ENCODE measurements at places on chromosomes 16 and 17. TPM values are rescaled to one million over a fixed set of nuclear protein-coding genes. Genes with fewer than 3 reads are reported as not detected.
A peak's percentile ranks its signal among the peaks of the same experiment; 100 is the strongest.

- no peak for DNase-seq
Observed at GRCh38 chr17:13931800-13932460, 137.4 kb upstream of the COX10 start.

- no peak for DNase-seq
Observed at GRCh38 chr17:77724876-77725615, 233.5 kb upstream of the TNRC6C start.

- DNase-seq, result no peak
Observed at GRCh38 chr16:5046914-5047313, 13.2 kb upstream of the NAGPA start.

DNA sequence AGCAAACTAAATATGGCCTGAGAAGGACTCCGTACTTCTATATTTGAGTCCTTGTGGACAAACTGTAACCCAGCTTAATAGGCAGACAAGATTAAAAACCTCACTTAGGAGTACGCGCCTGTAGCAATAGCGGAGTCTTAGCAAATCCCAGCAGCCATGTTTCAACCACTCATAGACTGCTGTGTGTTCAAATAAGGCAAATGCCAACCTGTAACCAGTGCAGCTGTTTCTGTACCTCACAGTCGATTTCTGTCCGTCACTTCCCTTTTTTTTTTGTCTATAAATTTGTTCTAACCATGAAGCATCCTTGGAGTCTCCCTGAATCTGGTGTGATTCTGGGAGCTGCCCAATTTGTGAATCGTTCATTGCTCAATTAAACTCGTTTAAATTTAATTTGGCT, 30.2 kb downstream of the TANC2 start:
- DNase-seq, result no peak

GRCh38 chr16:55491691-55492090, 12.7 kb downstream of the MMP2 start:
- no peak for DNase-seq

- no peak for DNase-seq
Observed at GRCh38 chr17:37050920-37051319, 102.2 kb downstream of the AATF start.

GRCh38 chr17:28720247-28720996, 637 bp downstream of the RPL23A start:
- DNase-seq, result peak; percentile 44

DNA sequence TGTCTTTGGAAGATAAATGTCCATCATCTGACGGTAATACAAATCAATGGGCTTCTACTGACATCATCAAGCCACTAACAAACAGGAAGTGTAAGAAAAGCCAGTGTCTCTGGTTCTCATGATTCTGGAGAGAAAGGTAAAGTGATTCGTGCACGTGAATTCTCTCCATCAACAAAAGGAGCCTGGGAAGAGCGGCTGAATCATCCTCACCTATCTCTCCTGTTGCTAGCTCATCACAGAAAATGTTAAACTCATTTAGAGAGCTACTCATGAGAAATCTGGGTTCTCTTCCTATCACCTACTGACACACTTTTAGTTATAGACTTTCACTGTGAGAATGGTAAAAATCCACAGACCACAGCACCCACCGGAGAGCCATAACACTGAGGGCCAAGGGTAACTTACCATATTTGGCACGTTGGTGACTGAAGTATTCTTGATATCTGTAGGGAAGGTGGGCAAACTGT, 70.3 kb downstream of the CREBBP start:
- DNase-seq, result peak; percentile 63

DNA sequence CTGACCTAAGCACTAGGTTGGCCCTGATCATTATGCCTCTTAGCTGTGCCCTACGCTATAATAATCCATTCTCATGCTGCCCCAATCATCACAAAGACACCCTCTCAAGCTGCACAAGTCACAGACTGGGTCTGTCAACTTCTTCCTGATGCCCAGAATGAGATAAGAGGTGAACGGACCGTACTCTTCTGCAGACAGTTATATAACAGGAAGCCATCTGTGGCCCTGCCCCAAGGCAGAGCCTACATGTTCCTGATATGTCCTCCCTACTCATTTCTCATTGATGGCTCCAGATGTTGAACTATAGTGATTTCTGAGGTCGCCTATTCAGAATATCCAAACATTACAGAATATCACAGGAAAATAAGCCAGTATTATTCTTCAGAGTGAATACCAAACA, 471.6 kb upstream of the ERCC4 start:
- DNase-seq, result no peak

GRCh38 chr16:57645691-57646387, 17.4 kb downstream of the ADGRG1 start:
- DNase-seq, result no peak

DNA sequence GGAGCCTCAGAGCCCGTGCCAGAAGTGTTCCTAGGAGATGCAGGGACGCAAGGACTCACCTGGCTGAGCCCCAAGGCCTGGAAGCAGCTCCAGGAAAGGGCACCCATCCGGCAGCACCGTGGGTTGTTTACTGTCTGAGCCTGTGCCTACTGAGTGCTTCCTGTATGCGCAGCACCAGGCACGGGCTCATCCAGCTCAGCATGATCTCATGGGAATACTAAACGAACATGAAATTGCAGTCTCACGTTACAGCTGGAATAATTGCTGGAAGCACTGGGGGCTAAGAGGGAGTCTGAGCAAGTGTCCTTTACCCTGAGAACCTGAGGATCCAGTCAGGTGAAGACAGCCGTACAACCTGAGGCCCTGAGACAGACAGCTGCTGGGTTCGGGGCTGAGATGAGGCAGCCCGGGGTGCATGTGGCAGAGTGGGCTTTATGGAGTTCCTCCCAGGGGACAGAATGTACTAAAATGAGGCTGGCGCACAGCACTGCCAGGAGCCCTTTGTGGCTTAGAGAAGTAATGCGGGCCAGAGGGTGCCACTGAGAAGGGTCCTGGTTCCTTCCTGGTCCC, 5.4 kb downstream of the CTRL start:
- no peak for DNase-seq

- DNase-seq, result no peak
Observed at GRCh38 chr16:49924078-49924477, 68.2 kb upstream of the ZNF423 start.

GRCh38 chr16:48608452-48608851, 1.5 kb downstream of the N4BP1 start:
- no peak for DNase-seq

GRCh38 chr17:35423761-35424160, 8.5 kb downstream of the SLFN12 start:
- no peak for DNase-seq

DNA sequence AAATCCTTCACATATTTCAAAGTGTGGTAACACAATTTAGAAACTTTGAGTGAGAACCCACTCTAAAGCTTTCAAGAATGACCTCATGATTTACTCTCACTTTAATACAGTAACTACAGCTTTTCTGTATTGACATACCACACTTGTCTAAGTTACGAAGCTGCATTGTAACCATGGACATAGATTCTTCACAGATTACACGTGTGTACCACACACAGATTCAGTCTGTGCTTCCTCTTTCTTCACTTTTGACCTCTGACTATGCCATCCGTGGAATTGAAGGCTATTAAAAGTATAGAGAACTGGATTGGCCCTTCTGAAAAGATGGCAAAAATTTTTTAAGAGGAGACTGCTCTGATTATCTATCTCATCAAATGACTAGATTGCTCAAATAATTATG, 172.7 kb downstream of the TANC2 start:
- no peak for DNase-seq

- no peak for DNase-seq
Observed at GRCh38 chr17:56777859-56778258, 55.9 kb downstream of the C17orf67 start.

- DNase-seq, result peak; percentile 55
Observed at GRCh38 chr16:86575754-86576557, 2.4 kb upstream of the FOXL1 start.

DNA sequence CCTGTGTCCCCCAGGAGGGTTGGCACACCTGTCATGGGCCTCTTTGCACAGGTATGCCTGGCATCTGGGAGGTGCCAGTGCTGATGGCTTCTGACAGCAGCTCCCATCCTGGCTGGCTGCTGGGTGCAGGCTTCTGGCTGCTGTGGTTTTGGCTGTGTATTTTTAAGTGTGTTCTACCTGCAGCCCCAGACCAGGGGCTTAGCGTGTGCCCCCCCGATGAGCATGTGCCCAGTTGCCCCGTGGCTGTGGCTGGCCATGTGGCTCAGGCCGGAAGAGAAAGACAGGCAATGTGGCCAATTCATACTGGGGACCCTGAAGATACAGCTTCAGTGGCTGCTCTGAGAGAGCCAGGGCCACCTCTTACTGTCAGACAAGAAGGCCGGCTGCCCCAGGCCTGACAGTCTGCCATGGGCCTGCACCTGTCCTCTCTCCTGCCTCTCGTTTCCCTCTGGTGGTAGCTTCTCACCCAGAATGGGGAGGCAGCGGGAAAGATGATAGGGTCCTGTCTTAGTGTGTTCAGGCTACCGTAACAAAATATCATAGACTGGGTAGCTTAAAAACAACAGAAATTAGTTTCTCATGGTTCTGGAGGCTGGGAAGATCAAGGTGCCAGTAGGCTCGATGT, 37.6 kb upstream of the LGALS9 start:
- DNase-seq, result no peak

- no peak for DNase-seq
Observed at GRCh38 chr17:75277664-75278071, 6.6 kb upstream of the MIF4GD start.

DNA sequence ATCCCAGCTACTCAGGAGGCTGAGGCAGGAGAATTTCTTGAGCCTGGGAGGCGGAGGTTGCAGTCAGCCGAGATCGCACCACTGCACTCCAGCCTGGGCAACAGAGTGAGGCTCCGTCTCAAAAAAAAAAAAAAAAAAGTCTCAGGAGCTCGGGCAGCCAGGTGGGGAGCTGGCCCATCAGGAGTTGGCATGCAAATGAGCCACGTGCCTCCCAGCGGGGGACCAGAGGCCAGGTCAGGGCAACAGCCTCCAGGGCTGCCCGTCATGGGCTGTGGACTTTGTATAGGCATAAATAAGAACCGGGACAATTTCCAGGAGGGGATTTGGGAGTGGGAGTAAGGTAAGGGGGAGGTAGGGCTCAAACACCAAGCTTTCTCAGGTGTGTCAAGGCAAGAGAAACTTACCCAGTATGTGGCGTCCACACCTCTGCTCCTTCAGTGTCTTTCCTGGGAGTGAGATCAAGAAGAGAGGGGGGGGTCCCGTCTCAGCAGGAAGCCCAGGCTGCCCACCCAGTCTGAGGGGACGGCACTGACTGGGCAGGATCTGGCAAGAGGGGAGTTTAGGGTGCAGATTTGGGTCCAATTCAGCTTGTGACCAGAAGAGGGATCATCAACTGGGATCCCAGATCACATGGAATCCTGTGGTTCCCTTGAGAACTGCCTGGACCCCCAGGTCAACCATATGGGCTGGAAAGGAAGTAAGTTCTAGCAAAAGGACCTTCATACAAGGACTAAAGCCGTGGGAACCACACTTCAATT, 22.3 kb upstream of the G6PC1 start:
- DNase-seq, result no peak

- DNase-seq, result no peak
Observed at GRCh38 chr16:87742781-87743490, 22.9 kb downstream of the KLHDC4 start.

GRCh38 chr17:48753794-48754499, 25.4 kb upstream of the HOXB13 start:
- no peak for DNase-seq

- no peak for DNase-seq
Observed at GRCh38 chr16:76583466-76583865, 306.3 kb downstream of the CNTNAP4 start.

- DNase-seq, result no peak
Observed at GRCh38 chr16:27445502-27446175, 43.7 kb downstream of the IL21R start.

DNA sequence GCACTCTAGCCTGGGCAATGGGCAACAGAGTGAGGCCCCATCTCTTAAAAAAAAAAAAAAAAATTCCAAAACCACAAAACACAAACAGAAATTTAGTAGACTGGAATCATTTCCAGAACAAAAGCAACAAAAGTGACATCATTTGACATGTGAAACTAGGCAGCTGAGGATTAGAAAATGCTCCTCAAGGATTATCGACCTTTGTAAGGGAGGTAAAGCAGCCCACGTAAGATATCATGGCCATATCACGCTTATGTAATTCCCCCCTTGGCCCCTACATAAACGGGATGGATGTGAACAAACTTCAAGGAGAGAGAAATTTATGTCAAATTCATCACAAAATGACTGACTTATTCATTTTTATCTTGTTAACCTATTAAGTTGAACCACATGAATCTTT, 83.3 kb downstream of the WDR59 start:
- DNase-seq, result no peak

GRCh38 chr17:18315562-18315922, 449 bp downstream of the SMCR8 start:
- DNase-seq, result no peak

- no peak for DNase-seq
Observed at GRCh38 chr17:17845046-17845775, 8.4 kb upstream of the SREBF1 start.

- no peak for DNase-seq
Observed at GRCh38 chr16:68406458-68407152, 41.7 kb downstream of the SMPD3 start.

DNA sequence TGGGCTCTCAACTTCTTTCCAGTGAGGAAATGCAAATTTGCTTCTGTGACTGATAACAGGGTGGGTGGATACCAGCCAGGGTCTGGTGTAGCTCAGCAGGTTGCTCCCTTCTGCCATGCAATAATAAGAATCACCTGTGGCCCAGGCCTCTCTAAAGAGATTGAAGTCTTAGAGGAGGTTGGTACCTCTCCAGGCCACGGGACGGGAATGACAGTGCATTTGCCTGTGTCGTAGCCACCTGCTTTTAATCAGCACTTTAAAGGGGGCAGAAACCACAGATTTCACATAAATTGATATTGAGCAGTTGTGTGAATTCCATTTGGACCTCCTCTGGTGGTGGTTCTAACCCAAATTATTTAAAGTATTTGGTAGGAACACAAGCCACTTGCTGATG, 246.9 kb downstream of the PRKCA start:
- no peak for DNase-seq

- peak; percentile 39 for DNase-seq
Observed at GRCh38 chr17:29124135-29124924, 55.9 kb downstream of the MYO18A start.

The SLFN12 gene
- 9.8 TPM for total RNA-seq

The NAGLU gene
- 9.4 TPM for total RNA-seq

The GGT6 gene
- total RNA-seq, result not detected

The TEKT1 gene
- not detected for total RNA-seq

The NTN1 gene
- total RNA-seq, result 1.5 TPM

The C16orf89 gene
- not detected for total RNA-seq
